Esophagus squamous epithelium (tissue), 5 donors: ENCODE measurements at places on chromosomes 3 and 15. TPM values are rescaled to one million over a fixed set of nuclear protein-coding genes. Genes with fewer than 3 reads are reported as not detected.

GRM7 gene
- 0.09 TPM for total RNA-seq

AGBL1 gene
- 0.11 TPM for total RNA-seq

THPO gene
- total RNA-seq: not detected

GOLGA6L2 gene
- not detected for total RNA-seq

CEP152 gene
- 3.1 TPM for total RNA-seq

GPR171 gene
- 0.59 TPM for total RNA-seq

ITIH1 gene
- total RNA-seq: not detected

TUSC7 gene
- total RNA-seq: not detected

VGLL3 gene
- total RNA-seq: 1.4 TPM

ISL2 gene
- total RNA-seq: not detected

GRCh38 chr15:87735522-87735921 is 521.0 kb downstream of the NTRK3 start:
- H3K4me1 ChIP-seq: no peaks in the 10 kb centered on the region
- no peaks in the 10 kb centered on the region for H3K27me3 ChIP-seq
- no peak overlapping the region for H3K27ac ChIP-seq
- H3K4me3 ChIP-seq: no peak overlapping the region
- no peaks in the 10 kb centered on the region for H3K36me3 ChIP-seq
- DNase-seq: no peak

DNA sequence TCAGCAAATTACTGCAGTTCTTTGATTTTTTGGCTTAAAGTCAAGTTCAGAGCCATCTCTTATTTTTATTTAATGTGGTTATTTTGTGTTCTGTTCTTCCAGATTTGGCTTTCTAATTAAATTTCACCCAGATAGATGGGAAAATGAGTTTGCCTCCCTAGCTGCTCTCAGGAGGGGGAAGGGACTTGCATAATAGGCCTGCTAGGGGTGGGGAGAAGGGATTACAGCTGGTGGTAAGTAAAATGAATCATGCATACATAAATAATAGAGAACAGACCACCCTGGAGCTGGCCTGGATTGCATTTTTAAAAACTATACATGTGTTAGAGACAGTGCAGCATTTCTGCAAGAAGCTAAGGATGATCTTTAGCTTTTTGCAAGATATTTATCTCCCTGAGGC is 3.9 kb upstream of the PXYLP1 start:
- H3K4me3 ChIP-seq: no peak overlapping the region
- H3K27ac ChIP-seq: no peak overlapping the region
- no peak for DNase-seq
- H3K27me3 ChIP-seq: no peaks in the 10 kb centered on the region
- H3K36me3 ChIP-seq: no peaks in the 10 kb centered on the region
- H3K4me1 ChIP-seq: no peaks in the 10 kb centered on the region

GRCh38 chr15:85766001-85766831 is 28.5 kb downstream of the KLHL25 start:
- H3K27ac ChIP-seq: no peak overlapping the region
- no peak overlapping the region for H3K4me3 ChIP-seq
- no peak for DNase-seq
- H3K27me3 ChIP-seq: no peaks in the 10 kb centered on the region
- H3K36me3 ChIP-seq: no peaks in the 10 kb centered on the region

DNA sequence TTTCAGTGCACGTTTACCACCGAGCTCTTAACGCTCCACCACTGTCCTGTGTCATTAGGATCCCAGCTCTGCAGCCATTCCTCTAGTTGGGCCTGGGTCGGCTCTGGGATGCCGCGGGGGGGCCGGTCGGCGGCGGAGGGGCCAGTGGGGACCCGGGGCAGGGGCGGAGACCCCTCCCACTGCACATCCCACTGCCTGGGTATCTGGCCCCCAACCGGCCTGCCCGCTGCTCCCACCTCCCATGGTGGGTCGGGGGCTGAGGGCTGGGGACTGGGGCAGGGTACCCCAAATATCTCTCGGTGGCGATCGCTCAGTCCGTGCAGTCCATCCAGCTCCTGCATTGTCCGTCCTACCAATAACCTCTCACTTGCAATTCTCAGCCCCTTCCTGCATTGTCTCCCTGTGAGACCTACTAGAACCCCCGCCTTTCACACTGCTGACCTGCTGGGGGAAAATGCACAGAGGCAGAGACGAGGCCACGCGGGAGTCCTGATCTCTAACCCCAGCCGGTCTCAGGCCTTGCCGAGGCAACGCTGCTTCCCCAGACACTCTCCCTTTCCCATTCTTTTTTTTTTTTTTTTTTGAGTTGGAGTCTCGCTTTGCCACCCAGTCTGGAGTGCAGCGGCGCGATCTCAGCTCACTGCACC is 24.0 kb upstream of the MUC20 start:
- H3K36me3 ChIP-seq: peaks cover 4% of the 10 kb centered on the region
- no peak overlapping the region for H3K27ac ChIP-seq
- no peaks in the 10 kb centered on the region for H3K27me3 ChIP-seq
- H3K4me3 ChIP-seq: no peak overlapping the region
- DNase-seq: no peak

DNA sequence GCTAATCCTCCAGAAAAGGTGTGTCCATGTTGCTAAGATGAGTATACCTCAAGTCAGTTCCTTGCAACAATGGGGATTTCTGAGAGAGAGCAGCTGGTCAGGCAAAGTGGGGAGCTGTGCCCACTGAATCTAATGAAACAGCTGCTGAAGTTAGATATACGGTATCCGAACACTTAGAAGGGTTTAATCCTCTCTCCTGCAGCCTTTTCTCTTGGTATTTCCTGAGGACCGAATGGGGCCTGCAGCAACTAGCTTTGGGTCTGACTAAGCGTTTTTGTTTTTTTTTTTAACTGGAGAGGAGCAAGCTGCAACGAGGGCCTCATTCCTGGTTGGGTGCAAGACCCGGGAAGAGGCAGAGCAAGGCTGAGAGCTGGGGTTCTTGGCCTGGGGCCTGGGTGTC is 37.6 kb upstream of the BNC1 start:
- H3K4me3 ChIP-seq: no peak overlapping the region
- peak overlapping the region; percentile 59 for H3K27ac ChIP-seq
- no peak for DNase-seq
- H3K27me3 ChIP-seq: no peaks in the 10 kb centered on the region
- peaks cover 20% of the 10 kb centered on the region for H3K4me1 ChIP-seq

GRCh38 chr3:66441129-66441528 is 59.7 kb downstream of the LRIG1 start:
- H3K36me3 ChIP-seq: no peaks in the 10 kb centered on the region
- DNase-seq: no peak
- no peak overlapping the region for H3K4me3 ChIP-seq
- peak overlapping the region; percentile 81 for H3K27ac ChIP-seq
- no peaks in the 10 kb centered on the region for H3K27me3 ChIP-seq
- peaks cover 78% of the 10 kb centered on the region for H3K4me1 ChIP-seq

- DNase-seq: no peak
- no peaks in the 10 kb centered on the region for H3K36me3 ChIP-seq
- no peak overlapping the region for H3K4me3 ChIP-seq
- no peak overlapping the region for H3K27ac ChIP-seq
Observed at GRCh38 chr3:153599685-153600084, 437.7 kb downstream of the RAP2B start.

GRCh38 chr15:90650117-90650955 is 66.8 kb upstream of the BLM start:
- no peak for DNase-seq
- H3K4me1 ChIP-seq: peaks cover 10% of the 10 kb centered on the region
- no peaks in the 10 kb centered on the region for H3K27me3 ChIP-seq
- no peak overlapping the region for H3K27ac ChIP-seq
- H3K4me3 ChIP-seq: no peak overlapping the region
- no peaks in the 10 kb centered on the region for H3K36me3 ChIP-seq

GRCh38 chr3:14392231-14392630 is 10.2 kb upstream of the SLC6A6 start:
- no peaks in the 10 kb centered on the region for H3K36me3 ChIP-seq
- H3K27me3 ChIP-seq: no peaks in the 10 kb centered on the region
- H3K4me1 ChIP-seq: no peaks in the 10 kb centered on the region
- no peak overlapping the region for H3K27ac ChIP-seq

DNA sequence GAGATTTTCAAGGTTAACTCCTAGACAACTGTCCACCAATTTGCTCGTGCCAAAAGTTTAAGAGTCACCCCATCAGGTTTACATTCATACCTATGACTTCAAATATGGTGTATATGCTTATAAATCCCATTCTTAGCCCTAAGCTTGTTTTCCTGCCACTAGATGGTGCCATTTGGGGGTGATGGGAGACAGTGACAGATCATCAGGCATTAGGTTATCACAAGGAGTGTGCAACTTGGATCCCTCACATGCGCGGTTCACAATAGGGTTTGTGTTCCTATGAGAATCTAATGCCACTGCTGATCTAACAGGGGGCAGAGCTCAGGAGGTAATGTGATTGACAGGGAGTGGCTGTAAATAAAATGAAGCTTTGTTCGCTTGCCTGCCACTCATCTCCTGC is 182.7 kb downstream of the CNTN6 start:
- H3K27ac ChIP-seq: no peak overlapping the region
- no peaks in the 10 kb centered on the region for H3K36me3 ChIP-seq
- no peak overlapping the region for H3K4me3 ChIP-seq
- no peak for DNase-seq
- no peaks in the 10 kb centered on the region for H3K27me3 ChIP-seq
- H3K4me1 ChIP-seq: no peaks in the 10 kb centered on the region

DNA sequence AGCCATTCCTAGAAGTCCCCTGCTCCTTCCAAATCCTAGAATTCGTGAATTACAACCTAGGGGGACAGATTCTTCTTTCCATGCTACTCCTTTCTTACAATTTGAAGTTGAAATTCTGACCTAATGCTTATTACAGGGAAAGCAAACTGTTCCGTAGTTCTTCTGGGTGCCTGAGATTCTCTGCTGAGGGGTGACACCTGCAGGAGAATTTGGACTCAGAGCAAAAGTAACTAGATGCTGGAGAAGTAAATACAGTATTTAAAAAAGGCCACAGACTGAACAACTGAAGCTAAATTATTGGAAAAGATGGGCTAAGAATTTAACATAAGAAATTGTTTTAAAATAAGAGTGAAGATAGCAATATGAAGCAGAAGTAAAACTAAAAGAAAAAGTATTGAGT is 37.9 kb downstream of the ACAD9 start:
- peaks cover 18% of the 10 kb centered on the region for H3K36me3 ChIP-seq
- no peak for DNase-seq
- H3K4me3 ChIP-seq: no peak overlapping the region
- H3K4me1 ChIP-seq: no peaks in the 10 kb centered on the region

GRCh38 chr3:2950159-2950558 is 160.0 kb downstream of the IL5RA start:
- no peak overlapping the region for H3K27ac ChIP-seq
- no peak overlapping the region for H3K4me3 ChIP-seq
- H3K27me3 ChIP-seq: no peaks in the 10 kb centered on the region
- no peaks in the 10 kb centered on the region for H3K36me3 ChIP-seq
- no peaks in the 10 kb centered on the region for H3K4me1 ChIP-seq

GRCh38 chr3:62638316-62638715 is 236.9 kb downstream of the CADPS start:
- H3K27me3 ChIP-seq: no peaks in the 10 kb centered on the region
- DNase-seq: no peak

DNA sequence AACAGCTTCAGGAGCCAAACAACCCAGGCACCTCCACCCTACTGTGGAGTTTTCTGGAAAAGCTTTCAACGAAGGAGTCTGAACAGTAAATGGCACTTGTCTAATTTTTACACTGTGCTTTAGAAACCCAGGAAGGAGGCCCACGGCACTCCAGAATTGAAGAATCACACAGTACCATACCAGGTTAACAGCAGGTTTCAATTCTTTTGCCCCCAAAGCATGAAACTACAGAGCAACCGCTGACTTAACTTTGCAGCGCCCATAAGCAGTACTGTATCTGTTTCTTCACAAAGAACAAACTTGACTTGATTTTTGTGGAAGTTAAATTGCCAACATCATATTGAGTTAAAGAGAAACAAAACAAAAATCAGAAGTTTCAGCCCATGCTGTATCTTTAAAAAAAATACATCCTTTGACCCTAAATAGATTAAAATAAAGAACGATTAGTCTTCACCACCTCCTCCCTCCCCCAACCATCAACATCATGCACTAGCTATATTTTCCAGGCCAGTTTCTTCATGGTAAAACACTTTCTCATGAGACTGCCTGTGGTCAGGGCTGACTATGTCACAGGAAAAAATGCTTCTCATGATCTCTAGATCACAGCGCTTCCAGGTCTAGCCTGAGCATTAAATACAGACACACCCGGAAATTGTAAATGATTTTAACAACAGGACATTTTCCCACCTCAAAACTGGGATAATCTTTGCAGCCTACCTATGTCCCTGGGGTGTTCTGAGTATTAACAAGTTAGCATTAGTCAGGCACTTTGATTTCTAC is 456.3 kb downstream of the FOXP1 start:
- H3K27ac ChIP-seq: peak overlapping the region; percentile 80
- no peak for DNase-seq
- H3K4me1 ChIP-seq: peaks cover 11% of the 10 kb centered on the region
- H3K36me3 ChIP-seq: no peaks in the 10 kb centered on the region

DNA sequence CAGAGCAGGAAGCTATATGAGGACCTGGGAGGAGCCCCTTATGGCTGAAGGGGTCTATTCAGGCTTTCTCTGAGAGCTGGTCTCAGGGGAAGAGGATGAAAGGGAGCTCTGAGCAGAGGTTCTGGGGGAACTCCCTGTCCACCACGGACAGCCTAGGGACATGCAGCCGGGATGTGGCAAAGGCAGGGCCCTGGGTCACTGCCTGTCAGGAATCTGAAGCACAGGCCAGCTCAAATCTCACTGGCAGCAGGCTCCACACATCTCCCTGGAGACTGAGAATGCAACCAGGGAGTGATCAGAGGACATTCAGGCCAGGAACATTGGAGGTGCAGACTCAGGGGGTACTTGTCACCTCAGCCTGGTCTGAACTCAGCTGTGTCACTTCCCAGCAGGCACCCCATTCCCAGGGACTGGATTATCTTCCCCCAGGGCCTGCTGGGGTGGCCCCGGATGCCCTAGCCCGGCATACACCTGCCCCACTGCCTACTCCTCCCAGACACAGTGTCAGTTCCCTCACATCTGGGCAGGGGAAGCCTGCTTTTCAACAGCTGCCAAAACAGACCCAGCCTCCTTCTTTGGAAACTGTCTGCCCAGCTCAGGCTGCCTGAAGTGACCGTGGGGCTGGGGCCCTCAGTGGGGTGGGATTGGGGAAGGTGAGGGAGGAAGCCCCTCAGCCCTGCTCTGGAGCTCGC is 18.3 kb upstream of the SEMA3F start:
- H3K36me3 ChIP-seq: no peaks in the 10 kb centered on the region
- H3K4me3 ChIP-seq: no peak overlapping the region
- H3K27ac ChIP-seq: no peak overlapping the region
- DNase-seq: no peak
- peaks cover 26% of the 10 kb centered on the region for H3K4me1 ChIP-seq

DNA sequence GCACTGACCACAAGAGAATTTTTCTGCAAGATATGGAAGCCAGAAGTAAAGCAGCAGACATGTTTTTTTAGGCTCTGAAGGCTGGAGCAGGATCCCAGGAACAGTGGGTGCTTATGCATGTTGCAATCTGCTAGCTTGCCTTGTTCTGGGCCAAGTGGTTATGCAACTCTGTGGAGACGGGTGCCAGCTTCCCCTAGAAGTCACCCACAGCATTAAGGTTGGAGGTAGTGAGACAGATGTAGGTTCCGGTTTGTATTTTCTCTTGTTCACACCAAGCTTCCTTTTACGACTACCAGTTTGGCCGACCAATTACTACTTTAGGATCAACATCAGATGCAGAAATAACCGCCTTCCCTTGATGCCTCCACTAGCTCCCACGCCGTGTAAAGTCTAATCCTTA is 11.1 kb downstream of the DPH3 start:
- H3K36me3 ChIP-seq: no peaks in the 10 kb centered on the region
- no peak for DNase-seq
- H3K27ac ChIP-seq: no peak overlapping the region
